Right atrium auricular region (tissue), 2 donors: ENCODE measurements at places on chromosomes 12 and 14.

- no peak for DNase-seq
Observed at GRCh38 chr12:99389751-99390150, 257.8 kb upstream of the GARIN6 start.

- no peak for DNase-seq
Observed at GRCh38 chr14:57583396-57583795, 89.7 kb upstream of the CCDC198 start.

- DNase-seq, result no peak
Observed at GRCh38 chr14:61625165-61625564, 70.1 kb upstream of the HIF1A start.

DNA sequence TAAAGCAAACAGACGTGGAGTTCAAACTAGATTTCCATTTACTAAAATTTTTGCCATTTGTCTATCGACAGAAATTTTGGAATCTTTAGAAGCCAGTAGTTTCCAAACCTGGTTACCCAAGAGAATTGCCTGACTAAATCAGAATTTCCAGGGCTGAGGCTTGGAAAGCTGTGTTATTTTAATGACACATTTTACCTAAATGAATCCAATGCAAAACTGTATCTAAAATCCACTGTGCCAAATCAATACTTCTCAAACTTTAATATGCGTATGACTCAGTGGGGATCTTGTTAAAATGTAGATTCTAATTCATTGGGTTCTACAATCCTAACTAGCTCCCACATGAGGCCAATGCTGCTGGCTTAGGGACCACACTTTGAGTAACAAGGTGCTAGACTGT is 35.0 kb upstream of the TC2N start:
- DNase-seq, result no peak

DNA sequence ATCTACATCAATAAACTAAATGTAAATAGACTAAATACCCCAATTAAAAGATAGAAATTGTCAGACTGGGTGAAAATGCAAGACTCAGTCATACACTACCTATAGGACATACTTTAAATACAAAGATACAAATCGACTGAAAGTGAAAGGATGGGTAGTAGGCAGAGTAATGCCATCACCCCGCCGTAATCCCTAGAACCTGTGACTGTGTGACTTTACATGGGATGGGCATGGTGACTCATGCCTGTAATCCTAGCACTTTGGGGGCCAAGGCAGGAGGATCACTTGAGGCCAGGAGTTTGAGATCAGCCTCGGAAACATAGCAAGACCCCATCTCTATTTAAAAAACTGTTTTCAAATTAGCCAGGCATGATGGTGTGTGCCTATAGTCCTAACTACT is 2.6 kb upstream of the EVL start:
- DNase-seq, result no peak
